ENCODE measurements at places on chromosomes 7 and 10. TPM values are rescaled to one million over a fixed set of nuclear protein-coding genes. Genes with fewer than 3 reads are reported as not detected.

Gene SLC13A1
- not detected for total RNA-seq

Gene SLC13A4
- total RNA-seq = 0.12 TPM

Gene NKX2-3
- not detected for total RNA-seq

Gene ADCYAP1R1
- 0.86 TPM for total RNA-seq

Gene AKR1B15
- 0.20 TPM for total RNA-seq

Gene KIN
- 3.0 TPM for total RNA-seq

Gene ZFYVE27
- 16.1 TPM for total RNA-seq

Gene ABCC2
- total RNA-seq = 0.15 TPM

Gene PAPSS2
- 26.6 TPM for total RNA-seq

Gene SRRM3
- 27.1 TPM for total RNA-seq

Gene HOXA10
- total RNA-seq = not detected

- peaks cover 43% of the 10 kb centered on the region for H3K36me3 ChIP-seq
- H3K27me3 ChIP-seq = no peaks in the 10 kb centered on the region
- H3K4me3 ChIP-seq = no peak overlapping the region
- H3K4me1 ChIP-seq = peaks cover 37% of the 10 kb centered on the region
- H3K27ac ChIP-seq = peak overlapping the region; percentile 52
Measured at GRCh38 chr10:77837925-77838595, 88.5 kb downstream of the DLG5 start.

DNA sequence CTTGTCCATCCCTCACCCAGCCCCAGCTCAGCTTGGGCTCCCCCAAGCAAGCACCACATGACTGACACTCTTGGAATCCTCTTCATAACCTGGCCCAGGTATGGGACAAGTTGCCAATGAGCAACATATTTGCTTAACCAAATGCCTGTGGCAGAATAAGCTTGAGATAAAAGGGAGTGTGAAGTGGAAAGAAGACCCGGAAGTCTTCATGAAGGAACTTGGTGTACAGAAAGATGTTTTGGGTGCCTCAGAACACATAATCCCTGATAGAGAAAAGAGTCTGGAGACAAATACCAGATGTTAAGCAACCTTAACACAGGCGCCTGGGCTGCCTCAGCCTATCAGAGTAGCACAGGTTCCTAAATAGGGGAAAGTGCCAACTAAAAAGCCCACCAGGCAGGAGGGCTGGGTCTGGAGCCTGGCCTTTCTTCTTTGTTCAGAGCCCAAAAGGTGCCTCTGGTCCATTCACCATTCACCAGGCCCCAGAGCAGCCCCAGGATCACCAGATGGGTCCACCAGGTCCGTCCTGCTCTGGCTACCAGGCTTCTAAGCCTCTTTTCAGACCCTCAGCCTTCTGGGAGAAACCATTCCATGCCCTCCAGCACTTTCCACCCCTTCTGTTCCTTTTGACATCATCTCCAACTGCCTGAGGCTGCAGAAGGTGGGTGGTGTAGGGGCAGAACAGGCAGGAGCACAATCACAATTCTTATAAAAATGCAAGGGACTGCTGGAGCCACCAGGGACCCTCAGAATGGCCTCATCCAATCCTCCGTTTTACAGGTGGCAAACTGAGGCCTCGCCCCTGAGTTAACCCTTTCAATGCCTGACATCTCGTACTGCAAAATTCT lies 22.6 kb downstream of the KCNMA1 start:
- no peak for DNase-seq
- no peaks in the 10 kb centered on the region for H3K4me1 ChIP-seq
- no peak overlapping the region for H3K27ac ChIP-seq
- H3K4me3 ChIP-seq = no peak overlapping the region
- no peaks in the 10 kb centered on the region for H3K27me3 ChIP-seq

DNA sequence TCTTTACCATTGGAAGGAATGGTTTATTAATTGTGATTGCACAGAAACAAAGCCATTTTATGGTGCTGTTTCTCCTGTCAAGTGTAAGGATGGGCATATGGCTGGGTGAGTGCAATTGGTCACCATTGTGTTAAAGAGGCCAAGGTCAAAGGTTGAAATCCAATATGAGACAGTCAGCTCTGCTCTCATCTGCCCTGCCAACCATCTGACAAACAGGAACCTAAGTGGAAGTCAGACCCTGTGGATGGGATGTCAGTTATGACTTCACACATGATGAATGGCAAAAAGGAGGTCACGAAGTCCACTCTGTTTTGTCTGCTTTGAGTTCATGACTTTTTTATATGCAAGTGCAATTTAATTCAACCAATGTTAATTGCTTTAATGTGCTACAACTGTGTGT lies 172.7 kb upstream of the TMEM229A start:
- H3K36me3 ChIP-seq = no peaks in the 10 kb centered on the region
- H3K27ac ChIP-seq = no peak overlapping the region
- H3K4me1 ChIP-seq = no peaks in the 10 kb centered on the region
- H3K27me3 ChIP-seq = no peaks in the 10 kb centered on the region

DNA sequence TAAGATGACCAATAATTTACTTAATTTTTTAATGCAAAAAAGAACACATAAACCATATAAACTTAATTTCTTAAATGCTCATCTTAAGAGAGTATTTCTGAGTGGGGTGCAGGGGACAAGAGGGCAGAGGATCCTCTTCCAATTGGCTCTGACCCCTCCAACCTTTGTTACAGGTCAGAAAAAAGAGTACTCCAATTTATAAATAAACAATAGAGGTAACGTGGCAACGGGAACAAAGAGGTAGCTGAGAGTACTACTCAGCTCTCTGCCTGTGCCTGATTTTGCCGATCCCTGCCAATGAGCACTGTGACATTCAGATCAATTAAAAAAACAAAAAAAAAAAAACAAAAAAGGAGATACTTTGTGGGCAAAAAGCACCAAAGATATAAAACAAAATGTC lies 307.9 kb downstream of the PARD3 start:
- H3K4me1 ChIP-seq = no peaks in the 10 kb centered on the region
- H3K27ac ChIP-seq = no peak overlapping the region
- DNase-seq = no peak
- H3K4me3 ChIP-seq = no peak overlapping the region
- no peaks in the 10 kb centered on the region for H3K27me3 ChIP-seq

DNA sequence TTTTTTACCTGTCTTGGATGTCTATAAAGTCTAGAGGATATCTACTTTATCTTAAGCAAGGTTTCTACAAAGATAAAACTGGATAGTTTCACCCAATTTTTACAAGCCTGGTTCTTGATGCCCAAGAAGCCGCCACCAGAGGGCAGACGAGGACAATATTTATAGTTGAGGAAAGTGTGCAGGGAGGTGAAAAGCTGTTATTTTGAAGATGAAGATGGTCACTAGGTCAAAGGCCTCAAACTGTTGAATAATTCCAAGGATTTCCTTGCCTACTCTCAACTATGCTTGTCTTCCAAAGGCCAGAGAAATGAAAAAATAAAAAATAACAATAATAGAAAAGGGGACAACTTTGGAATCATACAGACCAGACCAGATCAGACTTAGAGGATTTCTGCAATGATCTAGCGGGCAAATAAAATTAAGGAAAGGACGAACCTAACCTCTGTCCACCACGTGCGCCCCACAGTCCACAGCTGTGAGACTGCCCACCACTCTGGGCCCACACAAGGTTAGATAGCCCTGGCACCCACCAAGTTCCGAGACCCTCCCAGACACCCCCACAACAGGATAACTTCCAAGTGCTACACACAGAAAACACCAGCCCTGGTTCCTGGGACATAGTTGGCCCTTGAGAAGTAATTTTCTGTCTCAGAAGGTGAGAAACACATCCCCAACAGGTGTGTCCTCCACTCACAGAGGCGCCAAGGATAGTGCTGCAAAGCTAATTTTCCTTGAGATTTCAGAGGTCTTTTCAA lies 2.8 kb downstream of the PKD1L1 start:
- H3K36me3 ChIP-seq = no peaks in the 10 kb centered on the region
- DNase-seq = peak; percentile 88
- peaks cover 42% of the 10 kb centered on the region for H3K4me1 ChIP-seq
- no peak overlapping the region for H3K4me3 ChIP-seq
- H3K27ac ChIP-seq = peak overlapping the region; percentile 9

GRCh38 chr7:494259-494687 lies 25.4 kb downstream of the PDGFA start:
- DNase-seq = no peak
- no peak overlapping the region for H3K4me3 ChIP-seq
- H3K27me3 ChIP-seq = no peaks in the 10 kb centered on the region
- H3K36me3 ChIP-seq = peaks cover 28% of the 10 kb centered on the region
- H3K27ac ChIP-seq = no peak overlapping the region
- no peaks in the 10 kb centered on the region for H3K4me1 ChIP-seq

- H3K36me3 ChIP-seq = no peaks in the 10 kb centered on the region
- DNase-seq = no peak
- no peaks in the 10 kb centered on the region for H3K4me1 ChIP-seq
- H3K27ac ChIP-seq = no peak overlapping the region
Measured at GRCh38 chr10:5573968-5574641, 49.3 kb downstream of the CALML3 start.

GRCh38 chr10:97119058-97119745 lies 66.6 kb downstream of the SLIT1 start:
- no peaks in the 10 kb centered on the region for H3K4me1 ChIP-seq
- no peak overlapping the region for H3K27ac ChIP-seq
- H3K4me3 ChIP-seq = no peak overlapping the region
- no peak for DNase-seq
- no peaks in the 10 kb centered on the region for H3K27me3 ChIP-seq

- H3K4me1 ChIP-seq = no peaks in the 10 kb centered on the region
- no peak overlapping the region for H3K27ac ChIP-seq
- no peaks in the 10 kb centered on the region for H3K27me3 ChIP-seq
- H3K4me3 ChIP-seq = no peak overlapping the region
Measured at GRCh38 chr7:49803812-49804211, 30.4 kb downstream of the VWC2 start.

GRCh38 chr10:120825878-120826769 lies 25.0 kb upstream of the WDR11 start:
- H3K27me3 ChIP-seq = no peaks in the 10 kb centered on the region
- H3K27ac ChIP-seq = no peak overlapping the region
- no peak overlapping the region for H3K4me3 ChIP-seq
- no peaks in the 10 kb centered on the region for H3K36me3 ChIP-seq
- no peak for DNase-seq
- H3K4me1 ChIP-seq = no peaks in the 10 kb centered on the region

DNA sequence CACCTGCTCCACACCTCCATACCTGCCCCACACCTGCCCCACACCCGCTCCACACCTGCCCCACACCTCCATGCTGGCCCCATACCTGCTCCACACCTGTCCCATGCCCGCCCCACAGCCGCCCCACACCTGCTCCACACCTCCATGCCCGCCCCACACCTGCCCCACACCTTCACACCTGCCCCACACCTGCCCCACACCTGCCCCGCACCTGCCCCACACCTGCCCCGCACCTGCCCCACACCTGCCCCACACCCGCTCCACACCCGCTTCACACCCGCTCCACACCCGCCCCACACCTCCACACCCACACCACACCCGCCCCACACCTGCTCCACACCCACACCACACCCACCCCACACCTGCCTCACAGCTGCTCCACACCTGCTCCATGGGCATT lies 53.0 kb downstream of the PARP12 start:
- H3K27me3 ChIP-seq = no peaks in the 10 kb centered on the region
- H3K27ac ChIP-seq = no peak overlapping the region
- no peak for DNase-seq
- no peak overlapping the region for H3K4me3 ChIP-seq

DNA sequence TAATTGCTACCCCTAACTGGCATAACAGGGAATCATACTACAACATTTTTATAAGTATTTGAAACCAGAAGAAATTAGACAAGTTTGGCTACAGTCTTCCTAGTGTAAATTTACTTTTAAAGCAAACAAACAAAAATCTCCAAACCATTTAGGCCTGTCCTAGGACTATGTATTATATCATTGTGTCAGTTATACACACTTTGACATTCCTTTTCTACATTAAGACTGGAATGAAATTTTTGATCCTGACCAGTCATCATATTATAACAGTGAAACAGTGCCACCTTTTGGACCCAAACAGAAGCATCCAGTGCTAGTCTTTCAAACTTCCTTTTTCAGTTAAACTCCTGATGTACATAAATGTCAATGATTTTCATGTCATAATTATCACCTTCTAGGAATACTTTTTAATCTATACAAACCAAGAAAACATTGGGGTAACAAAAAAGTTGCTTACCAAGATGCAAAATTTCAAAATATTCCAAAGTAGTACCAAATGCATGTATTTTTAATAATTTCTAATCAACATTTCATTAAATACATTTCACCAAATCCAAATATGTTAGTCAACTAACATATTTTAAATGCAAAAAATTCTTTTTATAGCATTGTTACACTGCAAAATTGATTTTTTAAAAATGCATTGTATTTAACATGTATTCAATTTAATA lies 75.7 kb downstream of the IMMP2L start:
- H3K36me3 ChIP-seq = no peaks in the 10 kb centered on the region
- no peaks in the 10 kb centered on the region for H3K27me3 ChIP-seq
- H3K4me1 ChIP-seq = peaks cover 6% of the 10 kb centered on the region
- DNase-seq = no peak

GRCh38 chr10:95716466-95716865 lies 22.7 kb upstream of the TCTN3 start:
- H3K4me3 ChIP-seq = no peak overlapping the region
- no peaks in the 10 kb centered on the region for H3K4me1 ChIP-seq
- H3K36me3 ChIP-seq = no peaks in the 10 kb centered on the region
- DNase-seq = no peak
- no peaks in the 10 kb centered on the region for H3K27me3 ChIP-seq

GRCh38 chr10:15258255-15258654 lies 89.8 kb upstream of the NMT2 start:
- no peaks in the 10 kb centered on the region for H3K36me3 ChIP-seq
- no peaks in the 10 kb centered on the region for H3K27me3 ChIP-seq
- H3K27ac ChIP-seq = no peak overlapping the region
- no peak for DNase-seq
- no peak overlapping the region for H3K4me3 ChIP-seq
